Pericardium fibroblast (primary cell): ENCODE measurements at places on chromosomes 12 and 14. TPM values are rescaled to one million over a fixed set of nuclear protein-coding genes. Genes with fewer than 3 reads are reported as not detected.

INHBE gene
- 7.0 and 7.2 TPM in 2 replicates for total RNA-seq

CLEC4D gene
- total RNA-seq = not detected in 2 replicates

C3AR1 gene
- not detected in 2 replicates for total RNA-seq

A2ML1 gene
- total RNA-seq = not detected in 2 replicates

BBOF1 gene
- 3.5 and 5.8 TPM in 2 replicates for total RNA-seq

ANO2 gene
- total RNA-seq = 0.26 TPM in 1 of 2 replicates, not detected in the other

LTB4R2 gene
- 1.5 and 6.7 TPM in 2 replicates for total RNA-seq

SMIM10L1 gene
- 6.4 and 6.7 TPM in 2 replicates for total RNA-seq

MGST1 gene
- total RNA-seq = 284 and 288 TPM in 2 replicates

PTPRB gene
- total RNA-seq = 0.60 and 0.70 TPM in 2 replicates

SPATS2 gene
- 15.3 and 27.0 TPM in 2 replicates for total RNA-seq

CDCA3 gene
- total RNA-seq = 1.0 and 2.6 TPM in 2 replicates

DACT1 gene
- total RNA-seq = 4.8 and 26.0 TPM in 2 replicates

MVK gene
- 24.9 and 34.3 TPM in 2 replicates for total RNA-seq

FAM181A gene
- not detected in 2 replicates for total RNA-seq

PIK3C2G gene
- total RNA-seq = not detected in 2 replicates

CABP1 gene
- total RNA-seq = 0.82 and 4.2 TPM in 2 replicates

ACSM4 gene
- total RNA-seq = not detected in 2 replicates

KRT71 gene
- not detected in 2 replicates for total RNA-seq

PMEL gene
- total RNA-seq = 0.47 TPM in 1 of 2 replicates, not detected in the other

GLIPR1L1 gene
- total RNA-seq = not detected in 2 replicates

TEX52 gene
- total RNA-seq = not detected in 2 replicates

CHFR gene
- 41.1 and 41.4 TPM in 2 replicates for total RNA-seq

BRI3BP gene
- total RNA-seq = 1.6 and 2.2 TPM in 2 replicates

TCL1B gene
- total RNA-seq = not detected in 2 replicates

DPPA3 gene
- total RNA-seq = not detected in 2 replicates

LRRK2 gene
- 0.93 and 1.9 TPM in 2 replicates for total RNA-seq

GDF3 gene
- not detected in 2 replicates for total RNA-seq

VCPKMT gene
- total RNA-seq = 5.0 and 5.3 TPM in 2 replicates

MIP gene
- total RNA-seq = not detected in 2 replicates

RND1 gene
- 0.17 TPM in 1 of 2 replicates, not detected in the other for total RNA-seq

TSPAN19 gene
- not detected in 2 replicates for total RNA-seq

TMPRSS12 gene
- not detected in 2 replicates for total RNA-seq

P2RX2 gene
- total RNA-seq = not detected in 2 replicates

CHST11 gene
- 12.0 and 14.6 TPM in 2 replicates for total RNA-seq

ASB8 gene
- 14.5 and 15.8 TPM in 2 replicates for total RNA-seq
